Stimulated activated CD4-positive, alpha-beta T cell treated with anti-CD3 and anti-CD28 coated beads, TNF-alpha, amount 100 ng/mL, for 48 hours (primary cell): ENCODE measurements at places on chromosomes 12 and 14.

DNA sequence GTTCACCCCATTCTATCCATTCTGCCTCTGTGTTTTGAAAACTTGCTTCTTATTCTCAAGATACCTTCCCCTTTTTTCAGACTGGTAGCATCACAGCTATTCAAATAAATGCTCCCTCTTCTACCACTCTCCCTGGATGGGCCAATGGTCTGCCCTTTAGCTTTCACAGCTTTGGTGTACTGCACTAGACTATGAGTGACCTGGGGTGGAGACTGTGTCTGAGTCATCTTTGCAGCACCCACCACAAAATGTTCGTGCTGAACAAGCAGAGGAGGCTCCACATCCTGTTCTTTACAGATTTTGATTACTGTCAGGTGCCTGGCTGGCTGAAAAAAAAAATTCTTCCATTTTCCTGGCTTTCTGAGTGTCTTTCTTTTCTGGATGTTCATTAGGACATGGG lies 1104.1 kb upstream of the TMEM132C start:
- DNase-seq, result no peak

DNA sequence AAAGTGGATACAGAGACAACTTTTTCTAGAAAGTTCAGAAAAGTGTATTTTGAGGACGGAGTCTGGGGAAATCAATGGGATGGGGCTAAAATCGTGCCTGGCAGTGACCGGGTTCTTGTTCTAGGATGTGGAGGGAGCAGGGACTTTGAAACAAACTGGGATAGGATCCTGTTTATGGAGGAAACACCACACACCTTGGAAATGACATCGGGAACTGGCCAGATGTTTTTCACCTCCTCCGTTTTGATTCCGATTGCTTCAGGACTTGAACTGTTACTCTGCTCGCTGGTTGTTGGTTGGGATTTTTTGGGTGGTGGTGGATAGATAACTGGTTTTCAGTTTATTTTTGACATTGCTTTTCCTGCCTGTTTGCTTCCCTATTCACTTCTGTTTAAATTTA lies 506 bp downstream of the EMP1 start:
- DNase-seq, result no peak

DNA sequence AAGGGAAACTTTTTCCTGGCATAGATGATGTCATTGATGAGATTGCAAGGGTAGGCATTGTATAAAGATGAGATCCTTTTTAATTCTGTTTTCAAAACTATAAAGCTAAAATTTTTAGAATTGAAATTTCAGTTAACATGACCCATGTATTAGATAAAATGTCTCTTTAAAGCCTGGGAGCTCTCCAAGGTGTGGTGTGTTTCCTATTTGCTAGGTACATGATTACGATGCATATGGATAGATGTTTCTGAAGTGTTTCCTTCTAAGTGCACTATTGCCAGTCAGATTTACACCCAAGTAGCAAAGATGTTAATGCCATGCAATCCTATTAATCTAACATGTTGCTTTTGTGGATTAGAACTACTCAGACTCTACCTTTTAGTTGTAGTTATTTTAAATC lies 834.7 kb downstream of the DIO2 start:
- DNase-seq, result no peak

- no peak for DNase-seq
Observed at GRCh38 chr14:63633801-63634200, 7.9 kb downstream of the WDR89 start.

- DNase-seq, result no peak
Observed at GRCh38 chr12:2052826-2053678, at the start of gene CACNA1C. Gene CACNA1C (plus strand): TSS chr12:2052987. CDS start chr12:2053563, 576 bp downstream.

DNA sequence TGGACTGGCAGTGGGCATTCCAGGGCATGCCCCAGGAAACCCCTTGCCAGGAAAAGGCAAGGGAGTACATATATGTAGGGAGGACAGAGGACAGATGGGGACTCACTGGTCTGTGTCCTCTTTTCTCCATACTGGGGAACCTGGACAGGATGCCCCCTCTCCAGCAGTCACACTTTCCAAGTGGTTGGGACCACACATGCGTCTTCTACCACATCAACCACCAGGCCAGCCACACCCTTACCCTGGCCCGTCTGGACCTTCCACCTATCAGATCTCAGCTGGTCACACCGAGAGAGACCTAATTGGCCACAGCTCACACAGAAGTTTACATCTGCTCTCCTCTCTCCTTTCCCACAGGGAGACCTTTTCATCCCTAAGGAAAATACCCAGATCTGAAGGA lies 8.3 kb downstream of the ANKRD33 start:
- no peak for DNase-seq

GRCh38 chr14:63542231-63542999 lies 762 bp downstream of the PPP2R5E start:
- DNase-seq, result peak; percentile 4

GRCh38 chr12:13205809-13206559 lies 9.5 kb downstream of the EMP1 start:
- no peak for DNase-seq

DNA sequence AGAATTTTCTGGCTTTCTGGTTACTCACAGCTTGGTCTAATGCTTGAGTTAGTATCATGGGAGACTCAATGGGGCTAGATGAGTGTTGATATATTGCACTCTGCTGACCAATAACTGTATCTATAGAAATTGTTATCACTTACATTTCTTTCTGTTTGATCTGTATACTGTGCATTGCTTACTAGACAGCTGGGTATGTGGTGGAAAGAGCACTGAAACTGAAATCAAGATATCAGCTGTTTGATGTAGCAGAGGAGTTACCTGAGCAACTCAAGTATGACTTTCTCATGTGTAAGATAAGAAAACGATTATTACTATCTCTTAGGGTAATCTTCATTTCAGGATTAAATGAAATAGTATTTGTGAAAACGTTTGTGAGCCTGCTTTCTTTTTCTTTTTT lies 183.0 kb downstream of the SLC15A5 start:
- no peak for DNase-seq

DNA sequence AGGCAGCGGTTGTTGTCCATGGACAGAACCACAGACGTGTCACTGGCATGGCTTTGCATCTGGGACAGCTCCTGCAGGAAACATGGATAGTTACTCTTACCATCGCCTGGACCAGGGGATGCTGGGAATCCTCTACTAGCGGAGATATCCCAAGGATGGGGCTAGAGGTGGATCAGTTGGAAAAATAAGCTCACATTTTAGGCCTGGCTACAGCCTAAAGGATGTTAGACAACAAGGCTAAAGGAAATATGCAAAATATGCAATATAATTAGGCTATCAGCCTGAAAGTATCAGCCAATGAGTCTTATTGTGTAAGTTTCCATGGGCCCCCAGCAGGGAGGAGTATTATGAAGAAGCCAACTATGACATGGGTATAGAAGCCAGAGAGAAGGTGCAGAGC lies 5.0 kb downstream of the KRT76 start:
- no peak for DNase-seq

DNA sequence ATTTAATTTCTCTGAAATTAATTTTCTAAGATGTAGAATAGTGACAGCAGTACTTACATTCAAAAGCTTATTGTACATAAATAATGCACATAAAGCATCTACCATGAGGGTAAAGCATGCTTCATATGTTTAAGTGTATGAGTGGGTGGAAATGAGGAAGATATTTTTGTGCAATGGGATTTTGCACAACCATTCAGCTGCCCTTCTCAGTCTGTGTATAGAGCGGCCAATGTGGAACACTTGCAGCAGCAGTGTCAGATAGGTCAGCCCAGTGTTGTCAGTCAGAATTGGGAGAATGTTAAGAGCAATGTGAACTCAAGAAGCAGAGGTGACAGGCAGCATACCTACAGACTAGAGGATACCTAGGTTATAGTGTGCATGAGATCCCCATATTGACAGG lies 72.5 kb upstream of the ATP2B1 start:
- DNase-seq, result no peak

GRCh38 chr12:92408072-92408900 lies 262.6 kb upstream of the BTG1 start:
- no peak for DNase-seq

DNA sequence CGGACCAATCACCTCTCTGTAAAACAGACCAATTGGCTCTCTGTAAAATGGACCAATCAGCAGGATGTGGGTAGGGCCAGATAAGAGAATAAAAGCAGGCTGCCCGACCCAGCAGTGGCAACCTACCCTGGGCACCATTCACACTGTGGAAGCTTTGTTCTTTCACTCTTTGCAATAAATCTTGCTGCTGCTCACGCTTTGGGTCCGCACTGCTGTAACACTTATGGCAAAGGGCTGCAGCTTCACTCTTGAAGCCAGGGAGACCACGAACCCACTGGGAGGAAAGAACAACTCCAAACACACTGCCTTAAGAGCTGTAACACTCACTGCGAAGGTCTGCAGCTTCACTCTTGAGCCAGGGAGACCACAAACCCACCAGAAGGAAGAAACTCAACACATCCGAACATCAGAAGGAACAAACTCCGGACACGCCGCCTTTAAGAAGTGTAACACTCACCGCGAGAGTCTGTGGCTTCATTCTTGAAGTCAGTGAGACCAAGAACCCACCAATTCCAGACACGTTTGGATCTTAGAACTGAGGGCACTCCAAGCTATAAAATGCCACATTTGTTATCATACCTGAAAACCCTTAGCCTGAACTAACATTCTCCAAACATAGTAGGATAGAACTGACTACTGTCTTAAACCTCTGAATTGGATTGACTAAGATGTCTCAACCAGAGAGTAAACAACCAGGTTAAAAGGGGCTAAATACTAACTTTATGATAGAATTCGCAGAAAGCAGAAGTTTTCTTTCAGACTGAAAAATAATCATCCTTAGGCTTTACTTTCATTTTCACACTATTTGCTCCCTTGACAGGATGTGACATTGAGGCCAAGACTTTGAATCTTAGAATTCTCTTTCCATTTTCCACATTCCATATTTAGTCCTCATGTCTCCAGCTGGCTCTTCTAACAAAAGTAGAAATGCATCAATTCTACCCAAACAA lies 33.6 kb downstream of the CDKL1 start:
- DNase-seq, result peak; percentile 21

- no peak for DNase-seq
Observed at GRCh38 chr12:12821975-12822374, 8.8 kb downstream of the DDX47 start.

DNA sequence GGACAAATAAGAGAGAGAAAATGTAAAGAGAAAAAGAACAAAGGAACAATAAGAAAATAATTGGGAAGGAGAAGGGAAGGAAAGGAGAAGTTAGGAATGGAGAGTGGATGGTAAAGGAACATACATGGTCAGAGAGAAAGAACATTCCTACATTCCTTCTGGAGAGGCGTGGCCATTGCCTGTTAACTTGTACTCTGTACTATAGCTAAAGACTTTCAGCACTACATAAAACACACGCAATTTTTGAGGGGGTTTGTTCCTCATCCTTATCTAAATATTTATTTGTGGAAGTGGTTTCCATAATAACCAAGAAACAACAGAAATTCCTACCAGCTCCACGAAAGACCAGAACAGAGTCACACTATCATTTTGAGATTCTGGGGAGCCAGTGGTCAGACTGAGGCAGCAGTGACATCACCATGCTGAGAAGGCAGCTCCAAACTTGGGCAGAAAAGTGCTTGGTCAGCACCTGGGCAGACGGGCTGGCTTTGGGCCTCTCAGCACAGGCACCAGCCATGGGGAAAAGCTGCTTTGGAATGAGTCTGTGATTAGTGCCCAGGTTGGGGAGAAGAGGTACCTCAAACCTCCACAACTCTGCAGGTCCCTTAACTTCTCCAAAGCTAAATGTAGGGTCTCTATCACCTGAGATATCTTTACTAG lies 125.9 kb upstream of the NTF3 start:
- no peak for DNase-seq

DNA sequence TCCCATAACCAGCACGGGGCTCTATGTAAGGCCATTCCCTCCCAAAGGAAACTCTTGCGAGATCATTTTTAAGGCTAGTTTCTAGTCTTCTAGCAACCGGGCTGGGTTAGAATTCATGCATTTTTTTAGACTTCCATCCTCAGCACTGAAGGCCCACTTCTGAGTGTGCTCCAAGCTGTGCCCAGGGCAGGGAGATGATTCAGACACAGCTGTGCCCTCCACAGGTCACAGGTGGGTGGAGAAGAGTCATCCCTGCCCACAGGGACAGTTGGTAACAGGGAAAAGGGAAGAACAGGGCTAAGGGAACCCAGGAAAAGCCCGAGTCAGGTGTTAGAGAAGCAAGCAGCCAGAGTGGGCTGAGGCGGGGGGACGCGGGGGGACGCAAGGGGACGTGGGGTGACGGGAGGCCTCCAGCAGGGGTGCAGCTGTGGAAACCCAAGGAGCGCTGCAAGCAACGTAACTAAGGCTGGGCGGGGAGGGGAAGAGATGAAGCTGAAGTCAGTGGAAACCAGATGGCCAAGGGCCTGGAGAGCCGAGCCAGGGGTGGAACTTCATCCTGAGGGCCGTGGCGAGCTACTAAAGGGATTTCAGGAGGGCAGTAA lies 27.2 kb upstream of the PPP2R5C start:
- no peak for DNase-seq

DNA sequence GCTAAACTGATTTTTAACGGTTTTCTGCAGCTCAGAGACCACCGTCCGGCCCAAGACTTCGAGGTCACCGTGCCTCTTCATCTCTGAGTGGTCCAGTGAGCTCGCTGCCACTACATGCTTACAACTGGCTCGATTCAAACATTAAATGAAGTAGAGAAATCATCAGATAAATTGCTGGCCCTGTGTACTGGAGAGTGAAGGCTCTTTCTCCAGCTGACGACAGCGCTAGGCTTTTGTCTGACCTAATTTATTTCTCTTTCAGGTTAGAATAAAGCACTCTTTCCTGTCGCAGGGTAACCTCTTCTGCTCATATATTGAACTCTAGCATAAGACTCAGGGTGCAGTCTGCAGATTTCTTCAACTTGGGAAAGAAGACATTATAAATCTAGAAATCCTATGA lies 6.4 kb downstream of the BCL11B start:
- no peak for DNase-seq

- no peak for DNase-seq
Observed at GRCh38 chr14:33393231-33393894, 454.7 kb downstream of the NPAS3 start.

DNA sequence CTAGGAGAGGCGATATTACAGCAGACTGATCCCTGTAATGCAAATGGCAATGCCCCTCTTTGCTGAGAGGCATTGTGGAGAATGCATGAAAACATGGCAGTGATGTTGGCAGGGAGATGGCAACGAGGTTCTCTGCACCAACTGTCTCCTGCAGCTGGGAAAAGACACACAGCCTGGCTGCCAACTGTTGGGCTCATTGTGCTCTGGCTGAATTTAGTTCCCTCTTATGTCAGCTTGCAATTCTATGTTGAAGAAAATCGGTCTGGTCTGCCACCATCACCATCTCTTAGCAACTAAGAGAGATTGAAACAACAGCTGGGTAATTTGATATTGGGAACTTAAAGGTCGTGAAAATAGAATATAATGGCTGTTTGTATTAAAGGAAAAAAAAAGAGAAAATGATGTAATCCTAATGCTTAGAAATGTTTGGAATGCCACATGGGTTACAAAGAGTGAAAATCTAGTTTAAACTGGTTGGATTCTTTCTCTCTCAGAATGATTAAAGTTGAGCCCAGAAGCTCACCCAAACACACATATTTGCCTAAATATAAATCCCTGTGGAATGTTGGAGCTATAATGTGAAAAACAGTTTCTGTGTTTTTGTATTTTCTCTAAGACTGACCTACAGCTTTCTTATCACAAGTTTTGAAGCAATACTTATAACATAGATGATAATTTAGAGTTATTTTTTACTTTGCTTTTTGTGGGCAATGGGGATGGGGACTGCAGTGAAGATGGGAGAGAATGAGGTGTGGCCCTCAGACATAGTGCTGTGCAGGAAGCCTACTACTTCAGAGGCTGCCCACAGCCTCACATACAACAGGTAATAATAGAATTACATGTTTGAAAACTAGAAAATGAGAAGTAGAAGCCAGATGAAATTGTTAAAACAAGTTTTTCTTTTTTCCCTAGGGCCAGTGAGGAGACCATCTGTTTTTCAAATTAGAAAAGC lies 143.7 kb downstream of the AKAP6 start:
- DNase-seq, result no peak

GRCh38 chr12:8665759-8666158 lies 3.1 kb upstream of the MFAP5 start:
- no peak for DNase-seq
